ENCODE measurements at places on chromosomes 5 and 9.

- no peak for DNase-seq
Measured at GRCh38 chr5:31464081-31464480, 67.8 kb downstream of the DROSHA start.

- DNase-seq = no peak
Measured at GRCh38 chr9:86460216-86461002, 106.2 kb upstream of the TUT7 start.

DNA sequence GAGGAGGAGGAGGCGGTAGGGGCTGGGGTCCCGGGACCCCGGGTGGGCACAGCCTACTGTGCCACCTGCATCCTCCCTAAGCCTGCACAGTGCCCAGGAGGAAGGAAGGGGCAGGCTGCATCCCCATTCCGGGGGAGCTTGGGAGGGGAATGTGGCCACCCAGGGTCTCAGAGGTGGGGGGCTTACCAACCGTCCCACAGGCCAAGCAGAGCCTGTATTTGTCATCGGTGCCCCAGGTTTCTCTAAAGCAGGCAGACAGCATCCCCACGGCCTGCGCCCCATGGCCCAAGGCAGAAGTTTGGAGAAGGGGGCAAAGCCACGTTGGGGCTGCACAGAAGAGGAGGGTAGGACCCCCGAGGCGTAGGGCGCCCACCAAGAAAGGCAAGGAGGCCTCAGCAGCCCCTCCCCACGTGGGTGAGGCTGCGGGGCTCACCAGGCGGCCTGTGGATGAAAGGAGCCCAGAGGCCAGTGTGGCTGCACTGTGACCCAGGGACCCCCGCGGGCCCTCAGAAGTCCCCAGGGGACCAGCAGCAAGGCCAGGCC, 507 bp upstream of the GPSM1 start:
- no peak for DNase-seq

DNA sequence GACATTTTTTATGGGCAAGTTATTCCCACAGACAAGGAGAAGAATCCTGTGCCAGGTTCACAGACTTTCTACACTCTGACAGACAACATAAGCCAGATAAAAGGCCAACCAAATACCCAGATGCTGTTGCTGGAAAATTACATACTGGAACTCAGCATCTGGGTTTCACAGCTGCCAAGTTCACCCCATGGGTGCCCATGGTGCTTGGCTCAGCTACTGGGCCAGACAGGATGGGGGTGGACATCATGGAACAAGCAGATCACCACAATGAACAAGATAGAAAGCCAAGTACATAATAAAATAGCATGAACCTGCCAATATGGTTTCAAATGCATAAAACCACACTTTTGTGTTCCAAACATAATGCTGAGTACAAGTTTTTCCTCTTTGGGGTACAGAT, 999.8 kb downstream of the NR2F1-AS1 start:
- DNase-seq = no peak

- no peak for DNase-seq
Measured at GRCh38 chr9:13369431-13369830, 89.9 kb upstream of the MPDZ start.

- DNase-seq = no peak
Measured at GRCh38 chr5:83628360-83628759, 92.3 kb downstream of the HAPLN1 start.

- no peak for DNase-seq
Measured at GRCh38 chr5:16932401-16932800, 3.7 kb downstream of the MYO10 start.

GRCh38 chr9:3398232-3398648, 127.6 kb downstream of the RFX3 start:
- no peak for DNase-seq

GRCh38 chr5:30574761-30575160, 618.7 kb upstream of the CDH6 start:
- no peak for DNase-seq

- DNase-seq = no peak
Measured at GRCh38 chr5:32058101-32058500, 116.0 kb downstream of the GOLPH3 start.

- no peak for DNase-seq
Measured at GRCh38 chr5:143606043-143606752, 202.7 kb upstream of the NR3C1 start.

DNA sequence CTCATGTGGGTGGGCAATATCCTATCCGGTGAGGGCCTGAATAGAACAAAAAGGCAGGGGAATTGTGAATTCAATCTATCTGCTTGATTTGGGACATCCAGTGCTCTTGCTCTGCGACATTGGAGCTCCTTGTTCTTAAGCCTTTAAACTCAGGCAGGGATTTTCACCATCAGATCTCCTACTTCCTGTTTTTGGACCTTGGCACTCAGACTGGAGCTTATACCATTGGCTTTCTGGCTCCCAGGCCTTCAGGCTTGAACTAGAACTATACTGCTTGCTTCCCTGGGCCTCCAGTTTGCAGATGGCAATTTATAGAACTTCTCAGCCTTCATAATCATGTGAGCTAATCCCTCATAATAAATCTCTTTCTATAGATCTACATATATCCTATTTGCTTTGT, 134.3 kb upstream of the CLINT1 start:
- no peak for DNase-seq

DNA sequence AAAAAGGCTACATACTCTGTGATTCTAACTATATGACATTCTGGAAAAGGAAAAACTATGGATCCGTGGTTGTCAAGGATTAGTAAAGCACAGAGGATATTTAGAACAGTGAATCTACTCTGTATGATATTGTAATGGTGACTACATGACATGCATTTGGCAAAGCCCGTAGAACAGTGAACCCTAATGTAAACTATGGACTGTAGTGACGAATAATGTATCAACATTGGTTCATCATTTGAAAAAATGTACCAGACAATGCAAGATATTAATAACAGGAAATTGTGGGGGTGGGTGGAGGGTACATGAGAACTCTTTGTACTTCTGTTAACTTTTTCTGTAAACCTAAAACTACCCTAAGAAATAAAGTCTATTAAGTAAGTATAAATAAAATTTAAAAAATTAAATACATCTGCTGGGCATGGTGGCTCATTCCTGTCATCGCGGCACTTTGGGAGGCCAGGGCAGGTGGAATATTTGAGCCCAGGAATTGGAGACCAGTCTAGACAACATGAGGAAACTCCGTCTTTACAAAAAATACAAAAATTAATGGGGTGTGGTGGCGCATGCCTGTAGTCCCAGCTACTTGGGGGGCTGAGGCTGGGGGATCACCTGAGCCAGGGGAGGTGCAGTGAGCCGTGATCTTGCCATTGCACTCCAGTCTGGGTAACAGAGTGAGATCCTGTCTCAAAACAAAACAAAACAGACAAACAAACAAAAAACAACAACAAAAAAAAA, 101.7 kb upstream of the TBC1D2 start:
- no peak for DNase-seq

GRCh38 chr9:114697951-114698351, 16.0 kb upstream of the TEX48 start:
- no peak for DNase-seq

- DNase-seq = no peak
Measured at GRCh38 chr5:140664030-140664358, 710 bp upstream of the WDR55 start.

- no peak for DNase-seq
Measured at GRCh38 chr5:143309661-143310431, 93.6 kb downstream of the NR3C1 start.

GRCh38 chr5:132480042-132480441, 10.5 kb downstream of the IRF1 start:
- no peak for DNase-seq

DNA sequence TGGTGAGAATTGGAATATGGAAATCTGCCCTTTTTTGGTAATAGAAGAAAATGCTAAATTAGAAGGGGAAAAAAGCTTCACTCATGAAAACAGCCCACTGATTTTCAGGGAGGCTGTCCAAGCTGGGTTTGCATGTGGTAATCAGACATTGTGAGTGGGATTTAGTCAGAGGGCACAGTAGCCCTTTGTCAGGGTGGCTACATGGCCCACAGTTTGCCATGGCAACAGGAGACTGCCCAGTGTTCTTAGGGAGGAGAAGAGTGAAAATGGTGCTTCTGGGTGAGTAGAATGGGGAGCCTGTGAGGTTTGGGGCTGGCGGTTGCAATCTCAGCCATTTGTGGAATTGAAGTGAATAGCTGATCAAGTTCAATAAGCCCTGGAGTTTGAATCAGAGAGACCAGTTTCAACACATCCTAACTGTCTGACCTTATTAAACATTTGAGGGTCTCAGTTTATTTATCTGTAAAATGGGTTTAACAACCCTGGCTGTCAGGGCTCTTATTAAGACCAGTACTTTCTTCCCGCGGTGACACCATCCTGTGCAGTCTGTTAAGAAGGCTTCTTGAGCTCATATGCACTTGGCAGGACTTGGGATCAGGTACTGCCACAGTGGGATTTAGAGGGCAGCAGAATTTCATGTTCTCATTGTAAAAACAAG, 107.6 kb upstream of the TNC start:
- no peak for DNase-seq

- DNase-seq = no peak
Measured at GRCh38 chr5:149325166-149325735, 20.0 kb upstream of the GRPEL2 start.

DNA sequence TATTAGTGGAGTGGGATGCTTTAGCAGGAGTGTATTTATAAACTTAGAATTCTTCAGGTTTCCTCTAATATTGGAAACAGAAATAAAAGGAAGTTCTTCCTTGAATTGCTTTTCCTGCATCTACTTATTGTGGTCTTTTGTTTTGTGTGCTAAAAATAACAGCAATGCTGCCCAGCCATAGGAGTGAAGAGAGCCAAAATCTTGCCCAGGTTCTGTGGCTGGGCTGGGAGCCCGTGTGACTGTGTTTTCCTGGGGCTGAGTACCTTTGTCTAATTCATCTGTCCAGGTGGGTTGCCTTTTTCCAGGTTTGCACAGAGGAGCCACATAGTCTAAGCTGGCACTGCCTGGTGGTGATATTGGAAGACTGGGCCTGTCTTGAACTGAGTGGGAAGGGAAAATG, 179.7 kb upstream of the ADAMTSL1 start:
- no peak for DNase-seq

- no peak for DNase-seq
Measured at GRCh38 chr5:52469420-52469819, 318.3 kb upstream of the ITGA1 start.

- no peak for DNase-seq
Measured at GRCh38 chr9:90022474-90022873, 417.7 kb downstream of the GADD45G start.

DNA sequence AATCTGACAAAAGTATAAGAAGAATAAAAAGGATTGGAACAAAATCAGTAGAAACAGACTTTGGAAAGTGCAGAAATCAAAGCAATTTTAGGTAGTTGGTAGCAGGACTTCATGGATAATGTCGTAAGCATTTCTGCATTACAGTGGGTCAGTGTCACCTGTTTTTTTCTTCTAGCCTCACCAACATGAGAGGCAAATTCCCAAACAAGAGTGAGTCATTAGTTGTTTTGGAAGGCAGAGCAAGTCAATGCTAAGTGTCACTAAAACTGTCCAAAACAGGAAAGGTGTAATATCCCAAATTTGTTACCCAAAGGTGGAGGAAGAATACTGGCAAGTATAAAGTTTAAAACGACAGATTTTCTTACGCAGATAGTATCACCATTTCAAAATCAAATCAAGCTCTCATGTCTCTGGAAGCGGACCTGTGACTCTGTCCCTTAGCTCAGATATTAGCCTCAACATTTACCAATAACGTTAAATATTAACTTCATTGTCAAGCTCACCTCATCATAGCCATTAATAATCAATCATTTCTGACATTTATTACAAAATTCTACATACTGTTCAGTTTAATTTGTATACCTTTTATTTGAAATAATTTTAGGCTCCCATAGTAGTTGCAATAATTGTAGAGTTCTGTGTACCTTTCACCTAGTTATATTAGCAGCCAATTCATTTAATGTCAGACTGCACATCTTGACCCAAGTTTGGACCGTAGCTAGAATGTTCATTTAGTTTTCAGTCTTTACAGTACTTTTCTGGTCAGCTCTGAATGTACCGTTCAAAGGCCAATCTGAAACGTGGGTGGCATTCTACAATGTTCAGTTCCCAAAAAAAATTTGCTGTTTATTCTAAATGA, 901.2 kb upstream of the COX7C start:
- DNase-seq = no peak

DNA sequence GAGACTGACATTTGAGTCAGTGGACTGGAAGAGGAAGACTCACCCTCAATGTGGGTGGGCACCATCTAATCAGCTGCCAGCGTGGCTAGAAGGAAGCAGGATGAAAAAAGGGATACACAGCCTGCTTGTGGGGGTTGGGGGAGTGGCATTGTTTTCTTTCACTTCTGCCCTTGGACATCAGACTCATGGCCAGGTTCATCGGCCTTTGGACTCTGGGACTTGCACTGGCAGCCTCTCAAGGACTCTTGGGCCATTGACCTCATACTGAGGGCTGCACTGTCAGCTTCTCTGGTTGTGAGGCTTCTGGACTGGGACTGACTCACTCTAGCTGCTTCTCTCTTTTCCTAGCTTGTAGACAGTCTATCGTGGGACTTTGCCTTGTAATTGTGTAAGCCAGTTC, 374.9 kb downstream of the TLE1 start:
- no peak for DNase-seq

GRCh38 chr9:92278110-92278509, 15.4 kb downstream of the IARS1 start:
- no peak for DNase-seq

DNA sequence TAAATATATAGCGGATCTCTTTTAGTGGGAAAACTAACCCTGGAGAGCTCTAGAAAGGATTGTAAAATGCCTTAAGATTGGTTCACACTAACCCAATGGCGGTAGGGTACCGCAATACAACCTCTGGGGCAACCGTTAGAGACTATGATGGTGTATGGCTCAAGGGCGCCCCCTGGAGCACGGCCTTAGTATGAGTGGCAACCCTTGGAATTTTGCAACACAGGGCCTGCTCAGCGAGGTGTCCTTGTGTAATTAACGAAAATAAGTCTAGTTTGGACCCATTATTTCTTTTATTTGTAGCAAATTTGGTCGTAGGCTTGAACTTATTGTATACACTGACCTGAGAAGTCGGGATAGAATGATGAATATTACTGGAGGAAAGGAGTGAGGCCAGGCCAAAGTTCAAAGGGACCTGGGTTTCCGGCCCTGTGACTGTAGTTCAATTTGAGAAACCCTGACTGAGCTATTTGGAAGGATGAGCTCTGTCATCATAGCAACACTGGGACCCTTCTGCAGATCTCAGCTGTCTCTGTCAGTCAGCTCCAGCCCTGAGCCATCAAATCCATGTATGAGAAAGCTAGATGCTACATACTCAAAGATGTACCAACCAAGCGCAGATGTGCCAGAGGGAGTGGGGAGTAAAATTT, 54.8 kb downstream of the CAMK4 start:
- DNase-seq = peak; percentile 62

GRCh38 chr5:53277491-53277890, 167.9 kb upstream of the MOCS2 start:
- no peak for DNase-seq

DNA sequence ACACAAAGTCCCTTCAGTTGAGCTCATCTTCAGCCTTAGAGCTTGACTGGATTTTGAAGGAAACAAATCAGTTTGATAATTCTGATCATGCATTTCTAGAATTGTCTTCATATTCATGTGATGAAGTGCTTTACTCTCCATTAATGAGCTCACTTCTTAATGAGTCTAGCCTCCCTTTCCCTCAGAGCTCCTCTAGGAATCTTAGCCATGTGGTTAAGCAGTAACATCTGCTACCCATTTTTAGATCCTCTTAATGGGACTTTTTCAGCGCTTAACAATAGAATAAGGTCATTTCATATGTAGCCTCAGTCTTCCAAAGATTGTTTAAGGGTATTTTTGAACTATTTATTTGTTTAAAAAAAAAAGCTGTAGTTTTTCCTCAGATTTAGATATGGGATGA, 36.9 kb upstream of the LURAP1L start:
- DNase-seq = no peak
